ENCODE measurements at places on chromosomes 7 and 10.

- no peak for DNase-seq
These were observed 142.9 kb upstream of the PCGF5 start for GRCh38 chr10:91077549-91078071.

DNA sequence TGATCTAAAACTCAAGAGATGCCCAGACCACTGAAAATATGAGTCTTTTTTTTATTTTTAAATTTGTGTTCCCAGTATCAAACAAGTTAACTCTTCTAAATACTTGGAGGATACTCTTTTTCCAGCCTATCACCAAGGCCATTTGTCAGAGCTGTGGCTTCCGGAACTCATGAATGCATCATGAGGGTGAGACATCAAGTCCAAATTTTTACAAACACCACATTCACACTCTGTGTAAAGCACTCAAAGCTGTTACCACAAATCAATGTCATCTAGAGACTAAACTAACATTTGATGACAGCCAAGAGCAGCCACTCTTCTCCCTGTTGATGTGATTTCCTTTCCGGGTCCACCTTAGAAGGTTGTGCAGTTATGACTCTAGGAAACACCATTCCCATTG lies 43.8 kb upstream of the ARID5B start:
- no peak for DNase-seq

- DNase-seq, result no peak
These were observed 106.4 kb upstream of the SDK1 start for GRCh38 chr7:3194501-3195141.

DNA sequence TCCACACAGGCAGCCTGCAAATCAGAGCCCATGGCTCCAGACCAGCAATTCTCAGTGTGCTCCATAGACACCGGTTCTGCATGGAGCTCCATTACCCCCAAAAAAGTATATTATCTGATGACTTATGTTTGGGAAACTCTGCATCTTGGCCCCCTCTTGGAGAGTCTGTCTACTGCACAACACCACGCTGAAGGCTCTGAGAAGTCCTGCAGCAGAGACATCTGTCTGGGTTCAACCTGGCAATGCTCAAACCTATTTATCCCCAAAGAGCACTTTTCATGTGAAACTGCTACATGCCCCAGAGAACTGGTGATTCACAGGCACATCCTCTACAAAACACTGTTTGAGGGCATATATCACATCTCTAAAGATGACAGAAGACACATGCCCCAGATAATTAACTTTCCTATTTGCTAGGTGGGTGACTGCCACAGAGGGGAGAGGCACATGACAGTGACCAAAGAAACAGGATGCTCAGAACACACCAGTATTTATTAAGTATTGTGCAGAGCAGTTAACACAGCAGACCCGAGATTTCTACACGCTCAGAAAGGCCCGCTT lies 83.8 kb downstream of the DLG5 start:
- no peak for DNase-seq

DNA sequence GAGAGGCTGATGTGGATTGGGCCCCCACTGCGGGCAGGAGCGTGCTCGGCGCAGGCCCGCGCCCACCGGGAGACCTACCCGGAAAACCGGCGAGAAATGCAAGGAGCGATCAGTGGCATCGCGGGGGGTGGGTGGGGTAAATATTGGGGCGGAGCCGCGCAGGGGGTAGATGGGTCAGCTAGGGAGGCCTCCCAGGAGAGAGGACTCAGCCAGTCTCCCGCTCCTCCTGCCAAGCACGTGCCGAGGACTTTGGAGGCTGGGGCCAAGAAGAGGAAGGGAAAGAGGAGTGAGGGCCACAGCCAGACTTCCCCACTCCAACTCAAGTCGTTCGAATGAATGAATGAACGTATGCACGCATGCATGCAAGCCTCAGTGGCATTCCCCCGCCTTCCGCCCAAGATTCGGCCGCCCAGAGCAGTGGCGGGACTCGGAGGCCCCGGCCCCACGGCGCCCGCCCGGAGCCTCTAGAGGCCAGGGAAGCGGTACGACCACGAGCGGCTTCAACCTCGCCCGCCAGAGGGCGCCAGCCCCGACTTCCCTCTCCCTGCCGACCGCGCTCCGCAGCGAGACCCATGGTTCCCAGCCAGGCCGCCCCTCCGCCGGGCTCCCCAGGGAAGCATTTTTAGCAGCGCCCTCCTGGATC lies 3.6 kb downstream of the NPM3 start:
- peak; percentile 76 for DNase-seq

DNA sequence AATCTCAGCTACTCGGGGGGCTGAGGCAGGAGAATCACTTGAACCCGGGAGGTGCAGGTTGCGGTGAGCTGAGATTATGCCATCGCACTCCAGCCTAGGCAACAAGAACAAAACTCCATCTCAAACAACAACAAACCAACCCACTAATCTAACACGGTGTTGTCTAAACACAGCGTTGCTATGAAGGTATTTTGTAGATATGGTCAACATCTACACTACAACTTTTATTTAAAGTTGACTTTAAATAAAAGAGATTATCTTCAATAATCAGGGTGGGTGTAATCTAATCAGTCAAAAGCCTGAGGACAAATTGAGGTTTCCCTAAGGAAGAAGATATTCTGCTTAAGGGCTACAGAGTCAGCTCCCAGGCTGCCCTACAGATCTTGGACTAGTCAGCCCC lies 24.2 kb downstream of the BAIAP2L1 start:
- DNase-seq, result no peak

DNA sequence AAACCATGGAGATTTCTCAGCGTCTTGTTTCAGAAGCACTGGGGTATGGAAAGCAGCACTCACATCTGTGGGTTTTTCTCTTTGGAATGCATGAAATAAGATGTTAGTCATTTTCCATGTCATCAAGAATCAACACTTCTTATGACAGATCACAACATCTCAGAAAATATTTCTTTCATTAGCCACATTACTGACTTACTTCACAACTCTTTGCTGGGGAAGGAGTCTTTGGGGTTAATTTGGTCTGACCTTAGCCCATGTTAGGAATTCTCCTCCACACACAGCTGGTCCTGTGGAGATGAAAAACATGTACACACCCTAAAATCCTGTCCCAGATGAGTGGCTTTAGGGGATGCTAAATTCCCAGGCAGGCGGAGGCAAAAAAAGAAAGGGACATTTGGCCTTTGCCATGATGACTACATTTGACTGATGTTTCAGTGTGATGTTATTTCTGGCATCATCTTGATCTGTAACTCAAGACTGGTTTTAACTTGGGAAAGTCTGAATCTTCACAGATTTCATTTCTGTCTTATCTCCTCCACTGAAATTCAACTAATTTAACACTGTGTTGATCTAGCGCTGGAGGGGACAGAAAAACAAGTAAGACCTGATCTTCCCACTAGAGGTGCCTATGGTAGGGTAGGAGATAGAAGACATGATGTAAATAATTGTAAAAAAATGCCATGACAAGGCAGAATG lies 363.2 kb downstream of the PRPF18 start:
- DNase-seq, result no peak

DNA sequence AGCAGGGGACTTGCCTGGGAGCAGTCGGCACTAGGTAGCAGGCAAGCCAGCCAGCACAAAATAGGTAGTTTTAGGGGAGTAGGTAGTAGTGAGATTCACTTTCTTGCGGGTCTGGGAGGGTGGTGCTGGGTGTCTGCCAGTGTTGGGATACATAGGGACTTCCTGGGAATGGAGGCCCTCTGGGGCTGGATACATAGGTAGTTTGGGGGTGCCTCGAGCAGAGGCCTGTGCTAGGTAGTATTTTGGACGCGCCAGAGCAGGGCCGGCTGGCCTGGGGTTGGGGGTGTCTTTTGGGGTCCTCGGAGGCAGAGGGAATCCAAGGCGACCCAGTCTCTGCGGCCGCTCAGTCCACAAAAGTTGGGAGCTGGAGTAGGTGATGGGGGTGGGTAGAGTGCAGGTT lies 2.0 kb upstream of the HOXA3 start:
- no peak for DNase-seq

DNA sequence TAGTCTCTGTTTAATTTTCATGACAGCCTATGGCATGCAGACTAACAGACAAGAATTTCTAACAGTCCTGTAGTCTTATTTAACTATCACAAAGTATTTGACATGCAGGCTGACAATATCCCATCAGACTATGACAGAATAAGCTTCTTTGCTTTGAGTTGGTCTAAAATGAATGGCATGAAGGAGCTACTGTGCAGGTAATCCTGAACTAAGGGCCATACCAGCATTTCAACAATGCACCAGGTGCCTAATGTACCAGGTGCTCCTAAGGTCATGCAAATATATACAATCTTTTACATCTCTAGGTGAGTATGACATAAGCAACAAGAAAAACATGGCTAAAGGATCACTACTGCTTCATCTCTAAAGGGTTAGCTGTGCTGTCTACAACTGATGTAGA lies 13.6 kb upstream of the MSS51 start:
- DNase-seq, result no peak

- no peak for DNase-seq
These were observed 212.0 kb upstream of the TBX20 start for GRCh38 chr7:35465791-35466336.

- no peak for DNase-seq
These were observed 29.0 kb downstream of the EN2 start for GRCh38 chr7:155486783-155487508.

GRCh38 chr7:157793973-157794745 lies 457.4 kb downstream of the DNAJB6 start:
- DNase-seq, result no peak

DNA sequence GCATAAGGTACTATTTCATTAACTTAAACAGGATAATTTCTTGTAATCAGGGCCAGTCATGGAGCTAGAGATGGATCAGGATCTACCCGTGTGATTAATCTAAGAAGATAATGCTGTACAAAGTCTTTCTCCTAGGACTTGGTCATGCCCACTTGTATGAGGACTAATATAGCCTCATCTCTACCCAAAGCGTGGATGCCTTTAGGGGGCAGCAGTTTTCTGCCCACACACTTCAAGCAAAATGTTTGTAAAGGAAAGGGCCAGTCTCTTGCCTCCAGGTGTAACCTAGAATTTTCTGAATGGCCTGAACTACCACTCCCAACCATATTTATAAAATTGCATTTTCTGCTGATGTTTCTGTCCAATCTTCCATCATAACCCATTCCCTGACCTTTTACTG lies 764.0 kb upstream of the IGFBP3 start:
- no peak for DNase-seq

- DNase-seq, result no peak
These were observed 150.1 kb upstream of the SHH start for GRCh38 chr7:155962191-155962967.

- no peak for DNase-seq
These were observed 50.2 kb downstream of the COL17A1 start for GRCh38 chr10:104035194-104036068.

DNA sequence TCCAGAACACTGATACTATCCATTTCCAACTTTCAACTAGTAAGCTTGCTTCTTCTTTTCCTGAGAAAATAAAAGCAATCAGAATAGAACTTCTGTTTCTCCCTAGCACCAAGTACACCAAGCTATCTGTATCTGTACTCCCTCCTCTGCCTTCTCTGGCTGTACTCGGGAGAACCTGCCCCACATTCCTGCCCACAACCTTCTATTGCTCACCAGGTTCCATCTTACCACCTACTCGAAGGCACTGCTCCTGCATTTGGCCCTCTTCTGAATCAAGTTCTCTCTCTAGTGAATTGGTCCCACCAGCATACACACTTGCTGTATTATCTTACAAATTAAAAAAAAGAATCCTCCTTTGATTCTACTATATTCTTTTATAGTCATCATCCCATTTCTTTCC lies 169.6 kb upstream of the PTN start:
- no peak for DNase-seq

DNA sequence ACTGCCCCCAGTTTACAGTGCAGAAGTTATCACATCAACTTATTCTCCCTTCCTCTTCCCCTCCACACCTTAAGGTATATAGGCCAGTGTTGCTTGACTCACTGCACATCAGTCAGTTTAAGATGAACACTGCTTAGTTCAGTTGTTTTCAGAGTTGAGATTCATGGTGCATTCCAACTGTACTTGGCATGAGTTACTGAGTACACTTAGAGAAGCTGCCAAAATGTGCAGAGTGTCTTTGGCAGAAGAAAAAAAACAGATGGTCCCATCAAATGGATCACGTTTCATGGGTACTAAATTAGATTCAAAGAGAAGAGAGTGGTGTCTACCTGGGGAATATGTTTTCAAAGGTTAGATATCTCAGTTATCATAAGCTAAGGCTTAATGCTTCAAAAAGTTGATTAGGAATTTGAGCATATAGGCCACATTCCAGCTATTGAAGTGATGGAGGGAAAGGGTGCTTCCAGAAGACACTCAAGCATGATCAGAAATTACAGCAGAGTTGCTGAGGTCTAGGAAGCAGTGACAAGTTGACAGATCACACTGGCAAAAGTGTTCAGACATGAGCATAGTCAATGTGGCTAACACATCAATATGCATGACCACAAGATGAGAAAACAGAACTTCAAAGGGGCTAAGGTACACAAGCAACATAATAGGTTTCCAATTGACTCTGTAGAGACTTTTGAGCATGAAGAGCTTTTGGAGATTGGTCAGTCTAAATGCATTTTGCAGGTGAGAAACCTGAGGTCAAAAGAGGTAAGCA lies 579.2 kb upstream of the CELF2 start:
- no peak for DNase-seq

GRCh38 chr10:126170776-126171175 lies 217.5 kb downstream of the ADAM12 start:
- DNase-seq, result no peak

- DNase-seq, result no peak
These were observed 35.1 kb upstream of the DNAH11 start for GRCh38 chr7:21507627-21508343.

DNA sequence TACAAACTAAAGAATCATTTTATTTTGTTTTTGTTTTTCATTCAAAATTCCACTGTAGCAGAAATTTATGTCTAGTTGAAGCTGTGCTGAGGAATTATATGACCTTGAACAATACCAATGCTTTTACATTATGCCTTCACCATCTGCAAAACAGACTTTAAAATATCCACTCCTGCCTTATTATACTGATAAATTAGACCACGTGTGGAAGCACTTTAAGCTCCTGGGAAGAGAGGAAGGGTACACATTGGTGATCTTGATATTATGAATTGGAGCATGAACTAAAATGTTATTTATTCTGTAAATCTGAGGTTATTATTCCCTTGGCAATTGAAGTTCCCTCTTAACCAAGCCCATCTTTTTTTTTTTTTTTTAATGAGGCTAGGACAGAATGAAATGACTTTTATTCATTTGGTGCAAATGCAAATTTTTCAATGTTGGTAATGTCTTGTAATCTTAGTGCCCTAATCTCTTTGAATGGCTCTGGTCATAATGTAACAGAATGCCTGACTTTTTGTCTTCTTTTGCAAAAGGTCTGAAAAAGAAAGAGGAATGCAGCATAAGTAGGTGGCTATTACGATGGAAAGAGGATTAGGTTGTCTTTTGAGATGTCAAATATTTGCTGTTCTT lies 139.9 kb upstream of the COBL start:
- DNase-seq, result no peak

GRCh38 chr7:96663871-96664445 lies 45.7 kb downstream of the SEM1 start:
- no peak for DNase-seq

DNA sequence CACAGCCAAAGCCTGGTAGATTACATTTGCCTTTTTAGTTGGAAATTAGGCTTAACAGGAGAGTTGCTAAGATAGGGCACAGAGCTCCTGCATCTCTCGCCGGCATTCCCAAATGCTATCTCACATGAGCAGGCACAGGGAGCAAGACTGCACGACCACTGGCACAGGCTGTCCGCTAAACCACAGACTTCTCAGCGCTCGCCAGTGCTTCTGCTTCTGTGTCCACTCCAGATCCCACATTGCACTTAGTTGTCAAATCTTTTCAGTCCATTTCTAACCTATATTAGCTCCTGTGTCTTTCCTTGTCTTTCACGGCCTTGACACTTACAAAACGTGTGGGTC lies 138.9 kb downstream of the EGFR start:
- DNase-seq, result no peak

All from stimulated activated CD8-positive, alpha-beta memory T cell treated with anti-CD3 and anti-CD28 coated beads, Interleukin-4, amount 100 ng/mL, for 24 hours (primary cell).